ENCODE measurements at places on chromosomes 2 and 18.

DNA sequence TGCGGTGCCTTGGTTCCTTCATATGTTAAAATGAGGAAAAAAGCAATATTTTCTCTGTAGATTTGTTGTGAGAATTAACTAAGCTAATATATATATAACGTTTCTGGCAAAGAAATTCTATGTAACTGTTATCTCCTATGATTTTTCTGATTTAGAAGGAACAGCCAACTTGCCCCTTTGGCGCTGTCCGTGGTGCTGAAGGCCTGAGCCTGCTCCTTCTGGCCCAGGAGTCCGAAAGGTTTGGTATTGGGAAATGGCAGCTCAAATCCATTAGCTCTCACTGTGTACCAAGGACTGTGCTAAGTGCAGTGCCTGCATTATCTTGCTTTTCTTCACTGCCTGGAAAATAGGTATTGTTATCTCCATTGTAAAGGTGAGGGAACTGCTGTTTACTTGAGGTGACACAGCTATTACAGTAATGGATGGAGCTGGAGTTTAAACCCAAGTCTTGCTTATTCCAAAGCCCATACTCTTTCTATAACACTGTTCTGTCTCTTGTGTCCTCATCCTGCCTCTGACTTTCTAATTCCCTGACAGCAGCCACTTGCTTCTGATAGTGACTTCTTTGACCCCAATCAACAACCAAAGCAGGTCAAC is 52.2 kb downstream of the C1QL2 start:
- no peak for DNase-seq

- no peak for DNase-seq
Observed at GRCh38 chr18:809985-810642, 1.9 kb downstream of the YES1 start.

DNA sequence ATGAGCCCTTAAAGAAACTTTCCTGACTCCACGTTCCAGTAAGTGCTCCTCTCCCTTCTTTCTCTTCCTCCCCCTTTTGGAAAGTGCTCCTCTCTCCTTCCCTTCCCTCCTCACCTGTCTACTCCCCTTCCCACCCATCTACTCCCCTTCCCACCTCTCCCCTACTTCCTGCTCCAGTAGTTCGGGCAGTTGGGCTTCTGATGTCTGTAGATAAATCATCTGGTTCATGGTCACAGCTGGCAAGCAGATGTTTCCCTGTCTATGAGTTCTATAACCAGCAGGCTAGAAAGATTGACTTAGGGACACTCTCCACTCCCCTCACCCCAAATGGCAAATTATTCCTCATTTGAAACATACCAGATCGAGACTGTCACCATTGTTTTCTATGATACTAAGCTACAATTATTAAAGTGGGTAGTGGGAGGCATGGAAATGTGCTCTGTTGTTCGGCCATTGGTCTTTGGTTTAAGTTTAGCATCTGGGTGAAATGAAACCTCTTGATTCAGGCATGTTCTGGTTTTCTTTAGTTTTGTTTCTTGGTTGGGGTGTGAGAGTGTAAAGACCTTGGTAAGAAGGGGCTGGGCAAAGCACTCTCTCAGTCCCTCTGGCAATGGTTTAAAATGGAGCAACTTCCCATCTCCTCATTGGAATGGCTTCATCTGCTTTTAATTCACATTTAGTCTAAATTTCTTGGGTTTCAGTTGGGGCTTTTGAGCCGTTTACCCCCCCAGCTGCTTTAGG is 413.2 kb upstream of the SPRED2 start:
- no peak for DNase-seq

DNA sequence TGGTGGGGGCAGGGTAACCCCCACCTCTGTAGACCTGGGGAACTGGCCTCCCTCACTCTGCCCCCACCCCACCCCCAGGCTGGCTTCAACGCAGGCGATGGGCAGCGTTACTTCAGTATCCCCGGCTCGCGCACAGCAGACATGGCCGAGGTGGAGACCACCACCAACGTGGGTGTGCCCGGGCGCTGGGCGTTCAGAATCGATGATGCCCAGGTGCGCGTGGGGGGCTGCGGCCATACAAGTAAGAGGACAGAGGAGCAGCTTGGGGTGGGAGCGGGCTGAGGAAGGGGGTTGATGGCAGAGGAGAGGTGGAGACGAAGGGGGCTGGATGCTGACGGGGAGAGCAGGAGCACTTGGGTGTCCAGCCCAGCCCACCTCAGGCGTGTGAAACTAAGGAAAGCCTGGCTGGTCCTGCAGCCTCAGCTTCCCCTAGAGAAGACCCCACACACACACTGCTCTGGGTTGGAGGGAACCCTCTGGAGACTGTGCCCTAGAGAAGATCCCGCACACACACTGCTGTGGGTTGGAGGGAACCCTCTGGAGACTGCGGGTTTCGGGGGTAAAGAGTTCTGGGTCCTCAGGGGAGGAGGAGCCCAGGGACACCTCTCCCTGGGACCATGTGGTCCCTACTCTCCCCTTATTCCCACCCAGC is 36.2 kb downstream of the SNED1 start:
- DNase-seq = no peak

GRCh38 chr2:239253264-239253663 is 147.6 kb downstream of the HDAC4 start:
- no peak for DNase-seq

DNA sequence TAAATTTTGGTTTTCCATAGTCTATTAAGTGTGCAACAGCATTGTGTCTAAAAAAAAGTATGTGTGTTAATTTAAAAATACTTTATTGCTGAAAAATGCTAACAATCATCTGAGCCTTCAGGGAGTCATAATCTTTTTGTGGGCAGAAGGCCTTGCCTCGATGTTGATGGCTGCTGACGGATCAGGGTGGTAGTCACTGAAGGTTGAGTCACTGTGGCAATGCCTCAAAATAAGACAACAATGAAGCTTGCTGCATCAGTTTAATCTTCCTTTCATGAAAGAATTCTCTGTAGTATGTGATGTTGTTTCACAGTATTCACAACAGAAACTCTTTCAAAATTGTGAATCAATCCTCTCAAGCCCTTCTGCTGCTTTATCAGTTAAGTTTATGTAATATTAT is 31.3 kb downstream of the HDHD2 start:
- DNase-seq = no peak

Data from NCI-H2081 (cell line).